T-cell (primary cell): ENCODE measurements at places on chromosomes 2 and 18. TPM values are rescaled to one million over a fixed set of nuclear protein-coding genes. Genes with fewer than 3 reads are reported as not detected.

Gene PNO1
- 9.9 TPM for total RNA-seq

Gene VAMP8
- 102 TPM for total RNA-seq

Gene EGR4
- total RNA-seq = 0.09 TPM

Gene FRZB
- not detected for total RNA-seq

DNA sequence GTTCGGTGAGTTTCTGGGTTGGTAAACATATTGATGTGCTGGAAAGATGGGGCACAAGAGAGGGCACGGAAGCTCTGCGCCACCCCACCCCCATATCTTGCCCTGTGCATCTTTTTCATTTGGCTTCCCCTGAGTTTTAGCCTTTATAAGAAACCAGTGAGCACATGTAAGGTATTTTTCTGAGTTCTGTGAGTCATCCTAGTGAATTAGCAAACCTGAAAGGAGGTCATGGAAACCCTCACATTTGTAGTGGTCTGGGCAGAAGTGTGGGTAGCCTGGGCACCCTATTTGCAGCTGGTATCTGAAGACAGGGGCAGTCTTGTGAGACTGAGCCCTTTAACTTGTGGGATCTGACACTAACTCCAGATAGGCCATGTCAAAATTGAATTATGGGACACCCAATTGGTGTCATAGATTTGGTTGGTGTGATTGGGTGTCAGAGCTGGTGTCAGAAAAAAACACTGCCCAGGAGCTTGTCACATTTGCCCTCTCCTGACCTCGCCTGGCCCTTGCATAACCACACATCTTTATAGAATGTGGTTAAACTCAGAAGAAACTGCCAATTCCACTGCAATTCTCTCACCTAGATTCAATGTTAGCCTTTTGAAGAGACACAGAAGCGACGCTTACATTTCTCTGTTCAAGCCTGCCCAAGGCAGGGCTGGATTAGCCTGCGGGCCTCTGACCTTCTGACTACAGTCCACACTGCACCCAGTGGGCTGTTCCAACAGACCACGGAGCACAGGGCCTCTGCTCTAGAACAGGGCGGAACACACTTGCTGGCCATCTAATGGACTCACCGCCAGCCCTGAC is 12.0 kb upstream of the GALM start:
- H3K4me1 ChIP-seq = peaks cover 29% of the 10 kb centered on the region
- no peaks in the 10 kb centered on the region for H3K27me3 ChIP-seq
- no peak overlapping the region for H3K4me3 ChIP-seq
- H3K27ac ChIP-seq = peak overlapping the region; percentile 78

DNA sequence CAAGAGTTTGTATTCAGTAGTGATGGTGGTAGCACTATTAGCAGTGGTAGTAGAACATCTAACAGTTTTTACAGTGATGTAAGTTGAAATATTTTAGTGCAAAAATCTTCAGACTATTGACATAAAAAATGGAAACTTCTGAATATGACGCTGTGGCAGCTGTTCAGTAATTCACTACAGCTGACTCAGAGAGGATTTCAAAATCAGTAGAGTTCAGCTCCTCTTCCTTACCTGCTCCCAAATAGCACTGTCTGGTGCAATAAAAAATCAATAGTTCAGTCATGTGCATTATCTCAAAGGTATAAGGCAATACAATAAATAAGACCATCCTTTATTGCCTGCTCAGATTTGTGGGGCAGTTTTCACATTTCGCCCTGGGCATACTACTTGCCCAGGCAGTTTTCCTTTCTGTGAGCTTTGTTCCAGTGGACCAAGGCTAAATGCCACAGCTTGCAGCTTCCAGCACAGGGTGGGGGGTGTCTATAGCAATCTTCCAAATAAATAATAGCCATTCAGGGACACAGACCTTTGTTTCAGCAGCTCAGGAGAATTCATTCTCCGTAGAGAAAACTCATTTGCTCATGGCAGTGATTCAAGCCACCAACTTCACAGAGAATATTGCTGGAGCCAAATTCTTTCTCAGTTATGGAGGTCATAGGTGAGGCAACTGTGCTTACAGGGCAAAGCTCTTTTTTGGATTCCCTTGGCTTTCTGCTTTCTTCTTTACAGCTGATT is 33.9 kb upstream of the GORASP2 start:
- H3K27ac ChIP-seq = no peak overlapping the region
- H3K36me3 ChIP-seq = no peaks in the 10 kb centered on the region
- H3K27me3 ChIP-seq = peaks cover 4% of the 10 kb centered on the region
- no peak for DNase-seq

DNA sequence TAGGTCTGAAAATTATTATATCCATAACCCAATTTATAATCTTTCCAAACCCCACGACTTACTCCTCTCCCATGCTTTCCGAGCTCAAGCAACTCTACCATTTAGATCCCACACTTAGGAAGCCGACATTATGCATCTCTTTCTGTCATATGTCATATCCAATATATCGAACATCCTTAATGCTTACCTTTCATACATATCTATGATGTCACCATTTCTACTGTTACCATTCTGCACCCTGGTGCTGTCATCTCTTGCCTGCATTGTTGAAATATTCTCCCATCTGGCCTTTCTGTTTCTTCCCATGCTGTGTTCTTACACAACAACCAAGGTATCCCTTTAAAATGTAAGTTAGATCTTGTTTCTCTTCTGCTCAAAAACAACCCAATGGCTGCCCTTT is 127.1 kb upstream of the MC4R start:
- H3K27me3 ChIP-seq = no peaks in the 10 kb centered on the region
- H3K36me3 ChIP-seq = no peaks in the 10 kb centered on the region
- H3K4me1 ChIP-seq = no peaks in the 10 kb centered on the region
- no peak for DNase-seq
- no peak overlapping the region for H3K27ac ChIP-seq

DNA sequence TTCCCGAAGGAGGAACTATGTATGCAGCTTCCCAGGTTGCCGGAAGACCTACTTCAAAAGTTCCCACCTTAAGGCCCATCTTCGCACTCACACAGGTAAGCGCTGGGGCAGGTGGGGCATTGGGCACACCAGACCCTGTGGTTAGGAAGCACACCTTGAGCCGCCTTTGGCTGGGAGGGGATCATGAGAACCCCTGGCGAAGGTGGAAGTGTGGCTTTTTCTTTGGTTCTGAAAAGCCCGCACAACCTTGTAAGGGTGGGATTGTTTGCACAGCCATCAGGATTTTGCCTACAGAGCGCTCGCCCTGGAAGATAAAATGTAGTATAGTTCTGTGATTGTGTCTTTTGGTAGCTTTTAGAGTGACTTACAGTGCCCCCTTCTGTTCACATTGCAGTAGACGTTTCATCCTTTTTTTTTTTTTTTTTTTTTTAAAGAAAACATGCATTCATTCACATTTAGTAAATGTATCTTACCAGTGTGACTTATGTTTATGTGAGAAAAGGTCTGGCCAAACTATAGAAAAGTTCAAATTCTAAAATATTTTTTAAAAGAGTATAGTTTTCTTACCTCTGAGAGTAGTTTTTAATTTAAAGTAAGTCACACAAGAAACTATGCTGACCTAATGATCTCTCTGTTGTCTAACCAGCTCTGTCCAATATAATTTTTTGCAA is 5.3 kb downstream of the KLF11 start:
- no peaks in the 10 kb centered on the region for H3K27me3 ChIP-seq
- no peak for DNase-seq
- H3K36me3 ChIP-seq = peaks cover 44% of the 10 kb centered on the region
- H3K27ac ChIP-seq = no peak overlapping the region
- H3K4me3 ChIP-seq = no peak overlapping the region

GRCh38 chr18:13276530-13277520 is 58.3 kb downstream of the LDLRAD4 start:
- peaks cover 37% of the 10 kb centered on the region for H3K4me1 ChIP-seq
- no peaks in the 10 kb centered on the region for H3K27me3 ChIP-seq
- peak overlapping the region; percentile 66 for H3K27ac ChIP-seq
- H3K36me3 ChIP-seq = no peaks in the 10 kb centered on the region

GRCh38 chr2:169928463-169928864 is 101.2 kb downstream of the UBR3 start:
- no peaks in the 10 kb centered on the region for H3K27me3 ChIP-seq
- no peak overlapping the region for H3K27ac ChIP-seq
- H3K4me1 ChIP-seq = no peaks in the 10 kb centered on the region
- no peak overlapping the region for H3K4me3 ChIP-seq
- DNase-seq = no peak

DNA sequence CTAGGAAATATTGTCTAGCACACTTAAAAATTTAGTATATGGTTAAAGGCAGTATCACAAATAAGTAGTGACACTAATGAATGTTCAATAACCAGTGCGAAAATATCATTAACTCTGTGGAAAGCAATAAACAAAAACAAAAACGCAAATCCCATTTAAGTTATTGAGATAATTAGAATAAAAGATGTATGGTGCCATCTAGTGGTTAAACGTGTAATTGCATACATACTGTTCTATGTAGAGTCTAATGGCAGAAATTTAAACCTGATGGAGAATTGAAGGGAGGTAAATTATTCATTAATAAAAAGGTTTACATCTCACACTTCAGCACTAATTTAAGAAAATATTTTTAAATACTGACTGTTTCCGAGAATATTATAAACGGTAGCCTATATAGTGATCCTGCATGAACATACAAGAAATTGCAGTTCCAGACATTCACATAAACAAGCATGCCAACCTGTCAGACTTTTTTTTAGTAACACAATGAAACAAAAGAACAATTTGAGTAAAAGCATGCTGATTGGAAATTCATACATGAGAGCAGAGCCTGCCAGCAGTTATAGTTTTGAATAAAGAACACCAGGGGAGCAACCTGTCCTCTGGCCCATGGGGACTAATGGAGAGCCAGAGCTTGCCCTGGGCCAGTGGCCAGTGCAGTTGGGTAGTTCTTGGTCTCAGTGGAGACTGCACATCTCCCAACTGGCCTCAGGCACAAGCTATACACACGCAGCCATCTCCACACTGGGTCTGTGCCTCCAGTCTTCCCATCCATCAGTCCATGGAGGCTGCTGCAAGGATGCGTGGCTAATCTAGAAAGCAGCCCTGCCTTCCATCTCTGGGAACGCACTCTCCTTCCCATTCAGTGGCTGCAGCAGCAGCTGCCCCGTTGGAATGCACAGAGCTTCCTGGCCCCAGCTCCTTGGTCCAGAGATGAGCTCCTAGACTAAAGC is 28.0 kb downstream of the GCG start:
- no peak overlapping the region for H3K4me3 ChIP-seq
- H3K27me3 ChIP-seq = no peaks in the 10 kb centered on the region
- no peak for DNase-seq
- no peaks in the 10 kb centered on the region for H3K4me1 ChIP-seq

- no peaks in the 10 kb centered on the region for H3K4me1 ChIP-seq
- DNase-seq = no peak
- H3K4me3 ChIP-seq = no peak overlapping the region
- no peaks in the 10 kb centered on the region for H3K36me3 ChIP-seq
Observed at GRCh38 chr2:118477111-118477862, 370.2 kb downstream of the EN1 start.

GRCh38 chr2:164053021-164053420 is 317.2 kb upstream of the FIGN start:
- H3K36me3 ChIP-seq = no peaks in the 10 kb centered on the region
- no peak overlapping the region for H3K27ac ChIP-seq
- no peaks in the 10 kb centered on the region for H3K27me3 ChIP-seq
- no peak overlapping the region for H3K4me3 ChIP-seq
- no peak for DNase-seq
- no peaks in the 10 kb centered on the region for H3K4me1 ChIP-seq

GRCh38 chr18:12911025-12911928 is 27.2 kb upstream of the PTPN2 start:
- no peak overlapping the region for H3K27ac ChIP-seq
- H3K27me3 ChIP-seq = no peaks in the 10 kb centered on the region
- H3K4me1 ChIP-seq = peaks cover 21% of the 10 kb centered on the region
- peak; percentile 51 for DNase-seq

DNA sequence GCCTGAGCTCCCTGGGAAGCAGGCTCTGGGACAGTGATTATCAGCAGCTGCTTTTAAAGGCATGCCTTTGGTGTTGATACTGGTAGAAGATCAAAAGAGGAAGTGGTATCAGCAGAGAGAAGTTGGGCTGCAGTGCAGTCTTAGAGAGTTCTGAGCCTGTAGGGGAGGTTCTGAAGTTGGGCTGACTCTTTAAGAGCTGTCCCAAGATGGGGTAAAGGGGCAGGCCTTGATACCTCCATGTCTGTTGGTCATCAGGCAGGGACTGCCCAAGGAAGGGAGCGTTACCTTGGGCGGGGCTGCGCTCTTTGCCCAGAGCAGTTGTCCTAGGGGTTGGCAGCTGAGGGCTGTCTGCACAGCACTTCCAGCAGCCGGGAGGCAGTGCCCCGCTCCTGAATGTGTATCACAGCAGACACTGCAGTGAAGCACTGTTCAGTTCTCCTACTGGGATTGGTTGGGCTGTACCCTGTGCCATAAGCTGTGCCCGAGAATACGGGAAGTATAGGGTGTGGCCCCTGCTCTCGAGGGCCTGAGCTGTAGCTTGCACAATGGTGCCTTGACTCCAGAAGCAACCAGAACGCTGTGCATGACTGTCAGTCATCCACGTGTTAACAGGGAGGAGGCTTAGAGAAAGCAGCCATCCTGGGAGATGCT is 177.0 kb downstream of the CTIF start:
- no peak overlapping the region for H3K27ac ChIP-seq
- no peaks in the 10 kb centered on the region for H3K27me3 ChIP-seq
- H3K36me3 ChIP-seq = no peaks in the 10 kb centered on the region
- H3K4me1 ChIP-seq = no peaks in the 10 kb centered on the region
- H3K4me3 ChIP-seq = no peak overlapping the region
- no peak for DNase-seq

DNA sequence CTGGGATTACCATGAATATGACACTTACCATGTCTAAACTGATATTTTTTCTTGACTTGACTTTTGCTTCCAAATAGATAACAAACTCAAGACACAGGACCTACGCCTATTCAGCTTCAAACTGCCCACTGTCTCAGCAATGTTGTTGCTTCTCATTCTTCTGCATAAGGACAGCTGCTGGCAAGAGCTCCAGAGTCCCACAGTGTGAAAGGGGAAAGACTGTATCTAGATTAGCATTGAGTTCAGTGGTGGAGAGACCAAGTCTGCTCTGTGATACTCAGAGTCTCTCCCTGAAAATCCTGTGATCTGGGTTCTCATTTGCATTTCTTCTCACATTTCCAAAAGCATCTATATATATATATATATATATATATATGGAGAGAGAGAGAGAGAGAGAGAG is 247.9 kb upstream of the NT5C1B start:
- DNase-seq = no peak
- no peak overlapping the region for H3K27ac ChIP-seq
- no peaks in the 10 kb centered on the region for H3K27me3 ChIP-seq
- H3K36me3 ChIP-seq = no peaks in the 10 kb centered on the region
- H3K4me3 ChIP-seq = no peak overlapping the region
- H3K4me1 ChIP-seq = no peaks in the 10 kb centered on the region

GRCh38 chr18:46067438-46068007 is 4.5 kb downstream of the PSTPIP2 start:
- no peaks in the 10 kb centered on the region for H3K36me3 ChIP-seq
- no peak overlapping the region for H3K27ac ChIP-seq
- H3K4me3 ChIP-seq = no peak overlapping the region

DNA sequence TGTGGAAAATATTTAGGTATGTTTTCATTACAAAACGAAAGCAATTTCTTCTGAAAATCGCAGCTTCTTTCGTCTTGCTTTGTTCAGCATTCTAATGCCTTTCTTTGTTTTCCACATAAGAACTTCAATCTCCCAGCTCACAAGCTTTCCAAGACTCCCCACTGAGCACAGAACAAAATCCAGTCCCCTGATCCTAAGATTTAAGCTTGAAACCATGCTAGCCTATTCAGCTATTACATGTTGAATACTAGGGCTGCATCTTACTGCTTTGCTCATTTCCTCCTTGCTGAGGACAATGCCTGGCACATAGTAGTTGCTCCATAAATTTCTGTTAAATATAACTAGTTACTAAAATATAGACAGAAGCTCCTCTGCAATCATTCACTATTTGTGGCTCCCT is 160.6 kb downstream of the GALNT3 start:
- DNase-seq = no peak
- no peak overlapping the region for H3K27ac ChIP-seq
- no peaks in the 10 kb centered on the region for H3K4me1 ChIP-seq
- H3K36me3 ChIP-seq = no peaks in the 10 kb centered on the region
- no peak overlapping the region for H3K4me3 ChIP-seq
- no peaks in the 10 kb centered on the region for H3K27me3 ChIP-seq
